Left ventricle myocardium inferior (tissue), 1 donor: ENCODE measurements at places on chromosomes 13 and 19. TPM values are rescaled to one million over a fixed set of nuclear protein-coding genes. Genes with fewer than 3 reads are reported as not detected.
A peak's percentile ranks its signal among the peaks of the same experiment; 100 is the strongest.

The ADGRE3 gene
- total RNA-seq, result not detected

- DNase-seq, result no peak
These were observed 459.8 kb downstream of the FGF14 start for GRCh38 chr13:101942038-101942437.

The ZIC2 gene
- total RNA-seq, result not detected

DNA sequence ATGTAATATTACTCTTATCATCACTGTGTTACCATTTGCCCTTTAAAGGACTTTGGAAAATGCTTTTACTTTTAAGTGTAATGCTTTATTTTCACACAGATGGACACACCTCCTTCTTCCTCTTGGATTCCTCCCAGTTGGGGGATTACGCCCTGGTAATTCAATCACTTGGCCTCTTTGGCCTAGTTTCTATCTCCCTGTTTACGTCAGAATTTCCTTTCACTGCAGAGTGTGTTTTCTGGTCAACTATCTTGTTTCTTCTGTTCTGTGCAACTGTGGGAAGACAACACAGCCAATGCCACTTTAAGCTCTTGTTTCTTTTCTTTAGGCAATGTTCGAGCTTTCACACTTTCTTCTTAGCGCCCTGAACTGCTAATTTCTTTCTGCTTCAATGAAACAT lies 257.3 kb upstream of the MAB21L1 start:
- no peak for DNase-seq

DNA sequence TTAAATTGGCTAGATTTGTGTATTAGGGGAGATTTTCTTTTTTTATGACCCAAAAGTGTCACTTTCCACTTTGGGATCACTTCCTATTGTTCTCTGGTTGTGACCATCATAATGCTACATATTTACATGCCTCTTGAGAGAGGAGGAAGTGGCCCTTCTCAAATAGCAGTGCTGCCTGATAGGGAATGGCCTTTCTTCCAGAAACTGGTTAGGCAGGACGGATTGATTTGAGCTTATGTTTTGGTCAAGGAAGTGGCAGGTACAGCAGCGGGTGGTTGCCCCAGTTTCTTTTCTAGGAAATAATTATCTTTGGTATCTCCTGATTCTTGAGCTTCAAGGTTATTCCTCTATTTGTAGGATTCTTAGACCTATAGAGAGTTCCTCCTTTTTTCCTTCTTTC lies 21.9 kb upstream of the WTIP start:
- DNase-seq, result no peak

The MBD3L3 gene
- total RNA-seq, result not detected

DNA sequence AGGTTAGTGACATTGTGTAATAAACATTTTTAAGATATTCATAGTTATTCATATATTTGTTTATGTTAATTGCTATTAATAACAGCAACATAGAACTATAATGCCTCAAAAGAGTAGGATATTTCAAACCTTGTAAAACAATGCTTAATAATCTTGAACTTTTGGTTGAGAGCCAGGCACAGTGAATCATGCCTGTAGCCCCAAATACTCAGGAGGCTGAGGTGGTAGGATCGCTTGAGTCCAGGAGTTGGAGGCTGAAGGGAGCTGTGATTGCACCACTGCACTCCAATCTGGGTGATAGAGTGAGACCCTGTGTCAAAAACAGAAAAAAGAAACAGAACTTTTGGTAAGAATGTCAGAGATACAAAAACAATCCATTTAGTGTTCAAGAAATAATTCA lies 213.9 kb upstream of the SLITRK1 start:
- DNase-seq, result no peak

DNA sequence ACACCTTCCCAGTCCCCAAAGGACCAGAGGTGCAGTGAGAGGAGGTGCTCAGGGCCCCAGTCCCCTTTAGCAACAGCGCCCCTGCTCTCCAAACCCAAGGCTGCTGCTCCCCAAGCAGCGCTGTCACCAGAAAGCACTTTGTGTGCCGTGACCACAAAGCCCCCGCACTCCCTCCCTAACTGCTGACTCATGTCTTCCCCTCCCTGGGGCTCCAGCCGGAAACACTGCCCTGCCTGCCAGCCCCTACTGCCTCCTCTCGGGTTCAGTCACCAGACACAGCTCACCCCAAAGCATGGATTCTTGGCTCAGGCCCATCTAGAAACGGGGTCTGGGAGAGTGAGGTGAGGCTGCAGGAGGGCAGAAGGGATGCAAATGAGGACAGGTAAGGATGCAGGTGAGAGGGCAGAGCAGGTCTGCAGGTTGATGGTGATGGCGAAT lies 4.9 kb upstream of the TNFSF14 start:
- DNase-seq, result peak; percentile 50

DNA sequence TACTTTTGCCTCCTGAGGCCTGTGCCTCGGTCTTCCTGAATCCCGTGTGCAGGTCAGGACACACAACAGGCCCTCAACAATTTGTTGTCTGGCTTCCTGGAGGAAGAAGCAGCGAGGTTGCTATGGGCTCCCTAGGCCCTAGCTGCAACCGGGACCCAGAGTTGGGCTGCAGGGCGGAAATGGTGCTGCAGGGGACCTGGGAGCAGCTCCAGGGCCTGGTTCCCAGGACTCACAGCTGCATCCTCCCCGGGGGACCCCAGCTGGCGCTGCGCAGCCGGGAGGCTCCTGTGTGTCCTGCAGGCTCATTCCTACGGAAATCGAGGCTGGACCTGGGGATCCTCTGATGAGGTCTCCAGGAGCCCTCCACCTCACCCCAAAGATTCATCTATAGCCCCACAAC lies 999 bp upstream of the TNFAIP8L1 start:
- peak; percentile 68 for DNase-seq

The TMIGD2 gene
- not detected for total RNA-seq

- no peak for DNase-seq
These were observed 24.2 kb downstream of the CEBPG start for GRCh38 chr19:33397536-33398360.

The BRME1 gene
- 0.82 TPM for total RNA-seq

DNA sequence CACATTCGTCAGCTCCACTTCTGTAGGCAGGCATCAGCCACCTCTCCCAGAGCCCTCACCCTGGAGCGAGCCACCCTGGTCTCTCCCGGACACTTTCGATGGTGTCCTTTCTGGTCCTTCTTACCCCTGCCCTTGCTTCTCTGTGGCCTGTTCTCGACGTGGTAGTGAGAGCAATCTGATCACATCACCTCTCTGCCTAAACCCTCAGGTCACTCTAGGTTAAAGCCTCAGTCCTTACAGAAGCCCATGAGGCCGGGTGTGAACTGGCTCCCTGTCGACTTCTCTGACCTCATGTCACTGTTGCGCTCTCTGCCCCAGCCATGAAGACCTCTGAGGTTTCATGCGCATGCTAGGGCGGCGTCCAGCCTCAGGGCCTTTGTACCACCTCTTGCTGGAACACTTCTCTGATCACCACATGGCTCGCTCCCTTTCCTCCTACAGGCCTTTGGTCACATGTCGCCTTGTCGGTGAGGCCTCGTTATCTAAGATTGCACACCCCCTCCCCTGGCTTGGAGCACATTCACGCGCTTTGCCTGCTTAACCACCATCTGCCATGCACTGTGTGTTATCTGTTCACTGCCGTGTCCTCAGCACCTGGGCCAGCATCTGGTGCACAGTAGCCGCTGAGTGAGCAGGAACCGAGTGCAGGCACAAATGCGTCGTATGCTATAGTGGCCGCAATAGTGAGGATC lies 101.5 kb downstream of the DPF1 start:
- DNase-seq, result no peak

GRCh38 chr13:20391597-20392452 lies 133.8 kb downstream of the CRYL1 start:
- no peak for DNase-seq

DNA sequence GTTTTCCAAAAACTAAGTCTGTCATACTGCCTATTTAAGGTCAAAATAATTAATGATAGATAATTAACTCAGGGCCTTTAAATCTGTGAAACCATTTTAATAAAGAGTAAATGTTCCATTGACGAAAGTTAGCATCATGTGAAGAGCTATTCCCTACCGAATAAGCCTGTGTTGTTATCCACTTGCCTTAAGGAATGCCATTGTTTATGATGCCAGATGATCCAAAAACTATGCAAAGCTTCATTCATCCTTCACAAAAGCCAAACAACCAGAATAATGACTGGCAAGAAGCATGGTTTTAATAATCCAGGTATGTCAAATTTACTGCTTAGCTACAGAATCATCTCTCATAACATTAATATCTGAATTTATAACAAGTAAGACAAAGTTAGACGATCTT lies 6.5 kb upstream of the GPC6 start:
- no peak for DNase-seq

The PTH2 gene
- not detected for total RNA-seq

- DNase-seq, result no peak
These were observed 73.9 kb downstream of the TEX29 start for GRCh38 chr13:111394211-111394922.

GRCh38 chr19:33348301-33349010 lies 25.1 kb upstream of the CEBPG start:
- no peak for DNase-seq

The PEAK3 gene
- total RNA-seq, result 0.77 TPM

The GNG7 gene
- total RNA-seq, result 46.6 TPM

- no peak for DNase-seq
These were observed 2.1 kb downstream of the SOX21 start for GRCh38 chr13:94710065-94710781.

The SYNE4 gene
- total RNA-seq, result 0.58 TPM

The RANBP3 gene
- 54.8 TPM for total RNA-seq

DNA sequence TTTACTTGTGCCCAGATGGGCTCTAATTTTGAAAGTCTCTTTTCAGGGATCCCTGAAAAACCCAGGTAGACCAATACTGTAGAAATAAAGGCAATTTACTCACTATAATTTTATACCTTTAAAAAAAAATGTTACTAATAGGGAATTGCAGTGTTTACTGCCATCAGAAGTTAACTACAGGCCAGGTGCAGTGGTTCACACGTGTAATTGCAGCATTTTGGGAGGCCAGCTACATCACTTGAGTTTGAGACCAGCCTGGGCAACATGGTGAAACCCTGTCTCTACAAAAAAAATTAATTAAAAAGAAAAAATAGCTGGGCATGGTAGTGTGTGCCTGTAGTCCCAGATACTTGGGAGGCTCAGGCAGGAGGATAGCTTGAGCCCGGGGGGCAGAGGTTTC lies 10.2 kb downstream of the USP12 start:
- no peak for DNase-seq

DNA sequence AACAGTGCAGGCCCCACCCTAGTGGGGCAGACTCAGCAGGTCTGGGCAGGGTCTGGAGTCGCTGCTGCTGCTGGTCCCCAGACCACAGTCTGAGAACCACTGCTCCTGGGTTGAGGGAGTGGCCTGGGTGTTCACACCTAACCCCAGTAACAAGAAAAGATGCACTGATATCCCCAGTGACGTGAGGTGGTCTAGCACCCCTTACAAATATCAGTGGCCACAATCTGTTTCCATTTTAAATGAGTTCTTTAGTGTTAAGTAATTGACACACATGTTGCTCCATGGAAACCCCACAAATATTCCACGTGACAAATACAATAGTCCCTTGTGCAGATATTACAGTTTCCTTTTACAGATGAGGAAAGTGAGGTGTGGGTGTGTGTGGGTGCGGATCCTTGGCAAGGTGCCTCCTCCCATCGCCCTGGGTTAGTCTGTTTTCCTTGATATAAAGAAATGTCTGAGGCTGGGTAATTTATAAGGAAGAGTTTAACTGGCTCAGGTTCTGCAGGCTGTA lies 96.3 kb upstream of the GPR183 start:
- DNase-seq, result no peak

GRCh38 chr19:31597616-31598015 lies 248.4 kb upstream of the TSHZ3 start:
- no peak for DNase-seq

DNA sequence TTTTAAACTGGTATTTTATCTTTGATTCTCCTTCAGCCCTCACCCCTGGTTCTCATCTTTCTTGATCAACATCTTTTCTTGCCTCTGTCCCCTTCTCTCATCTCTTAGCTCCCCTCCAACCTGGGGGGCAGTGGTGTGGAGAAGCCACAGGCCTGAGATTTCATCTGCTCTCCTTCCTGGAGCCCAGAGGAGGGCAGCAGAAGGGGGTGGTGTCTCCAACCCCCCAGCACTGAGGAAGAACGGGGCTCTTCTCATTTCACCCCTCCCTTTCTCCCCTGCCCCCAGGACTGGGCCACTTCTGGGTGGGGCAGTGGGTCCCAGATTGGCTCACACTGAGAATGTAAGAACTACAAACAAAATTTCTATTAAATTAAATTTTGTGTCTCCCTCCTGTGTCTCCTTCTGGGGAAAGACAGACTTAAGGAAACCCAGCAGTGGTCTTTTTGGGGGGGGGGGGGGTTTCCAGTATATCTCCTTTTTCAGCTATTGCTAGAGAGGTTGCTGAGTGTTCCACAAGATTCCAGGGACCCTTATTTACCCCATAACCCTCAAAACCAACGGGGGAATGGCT lies 1.5 kb upstream of the RAD23A start:
- DNase-seq, result no peak

GRCh38 chr13:88919970-88920628 lies 1248.9 kb downstream of the SLITRK5 start:
- DNase-seq, result no peak

The IL27RA gene
- total RNA-seq, result 4.0 TPM

GRCh38 chr13:64239372-64239771 lies 2823.7 kb upstream of the PCDH20 start:
- DNase-seq, result no peak

DNA sequence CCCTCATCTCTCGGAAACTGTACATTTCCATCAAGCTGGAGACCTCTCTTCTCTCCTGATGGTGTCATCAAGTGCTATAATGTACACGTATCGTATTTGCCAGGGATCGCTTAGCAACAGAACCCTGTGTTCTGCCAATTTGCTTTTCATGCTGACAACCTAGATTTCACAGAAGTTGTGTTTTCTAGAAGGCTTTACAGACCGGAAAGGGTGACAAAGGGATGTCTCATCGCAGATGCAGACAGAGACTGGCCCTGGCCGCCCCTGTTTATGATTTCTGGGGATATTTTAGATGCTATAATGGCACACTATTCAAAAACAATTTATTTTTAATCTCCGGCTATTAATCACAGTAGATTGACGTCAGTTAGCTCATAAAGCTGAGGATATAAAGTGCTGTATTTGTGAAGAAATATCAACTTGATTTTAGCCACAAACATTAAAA lies 291.4 kb downstream of the IRS2 start:
- DNase-seq, result no peak
